ENCODE measurements at places on chromosomes 5 and 9. TPM values are rescaled to one million over a fixed set of nuclear protein-coding genes. Genes with fewer than 3 reads are reported as not detected.

Gene PCDHGA10
- polyA plus RNA-seq = 2.6 TPM

Gene TAF11L5
- polyA plus RNA-seq = not detected

Gene FOXD1
- polyA plus RNA-seq = 0.57 TPM

Gene TBC1D2
- 2.7 TPM for polyA plus RNA-seq

Gene LCN15
- 0.34 TPM for polyA plus RNA-seq

Gene BAAT
- polyA plus RNA-seq = 1.7 TPM

Gene CCDC171
- polyA plus RNA-seq = 1.7 TPM

Gene MYMK
- polyA plus RNA-seq = 36.0 TPM

Gene TMEM252
- 0.92 TPM for polyA plus RNA-seq

Gene GMCL2
- polyA plus RNA-seq = not detected

GRCh38 chr9:130181678-130182380, 9.6 kb downstream of the NCS1 start:
- DNase-seq = no peak

DNA sequence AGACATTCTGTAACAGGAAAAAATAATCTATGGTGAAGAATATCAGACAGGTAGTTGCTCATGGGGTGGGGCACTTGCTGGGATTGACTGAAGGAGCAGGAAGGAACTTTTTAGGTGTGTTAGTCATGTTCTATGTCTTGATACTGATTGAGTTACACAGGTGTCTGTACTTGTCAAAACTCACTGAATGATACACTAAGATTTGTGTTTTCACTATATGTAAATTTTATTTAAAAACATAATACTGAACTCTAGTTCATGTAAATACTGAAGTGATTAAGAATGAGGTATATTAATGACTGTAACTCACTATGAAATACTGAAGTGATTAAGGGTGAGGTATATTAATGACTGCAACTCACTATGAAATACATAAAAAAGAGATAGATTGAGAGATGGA, 28.5 kb downstream of the IL6ST start:
- no peak for DNase-seq

DNA sequence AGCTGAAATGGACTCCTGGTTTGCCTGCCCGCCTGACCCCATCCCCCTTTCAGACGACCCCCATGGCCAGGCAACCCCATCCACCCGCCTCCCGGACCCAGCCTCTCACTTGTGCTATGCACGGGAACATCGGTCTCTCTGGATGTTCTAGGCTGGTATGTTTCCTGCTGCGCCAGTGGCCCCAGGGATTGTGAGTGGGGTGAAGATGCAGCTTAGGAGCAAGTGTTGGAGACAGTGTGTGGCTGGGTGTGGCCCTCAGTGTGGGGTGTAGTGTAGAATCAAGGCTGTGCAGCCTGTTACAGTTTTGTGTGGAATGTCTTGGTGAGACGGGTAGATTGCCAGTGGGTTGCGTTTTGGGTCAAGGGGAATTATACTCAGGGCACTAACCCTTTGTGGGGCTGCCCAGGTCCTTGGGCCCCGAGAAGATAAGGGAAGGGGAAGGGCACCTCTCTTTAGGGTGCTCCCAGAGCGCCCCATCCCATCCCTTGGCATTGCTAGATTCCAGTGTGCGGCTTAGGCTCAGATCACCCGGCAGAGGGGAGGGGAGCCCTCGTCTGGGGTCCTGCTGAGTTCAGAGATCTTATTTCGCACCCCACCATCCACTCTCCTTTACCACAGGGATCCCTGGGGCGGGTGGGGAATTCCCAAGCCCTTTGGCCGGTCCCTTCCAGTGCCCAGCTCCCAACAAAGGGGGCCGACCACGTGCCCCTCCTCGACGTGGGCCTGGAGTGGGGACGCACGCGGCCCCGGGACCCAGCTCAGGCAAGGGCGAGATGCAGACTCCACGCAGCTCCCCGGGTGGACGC, 4.6 kb downstream of the IER5L start:
- DNase-seq = no peak

GRCh38 chr9:90909225-90909624, 107.6 kb downstream of the SYK start:
- no peak for DNase-seq

DNA sequence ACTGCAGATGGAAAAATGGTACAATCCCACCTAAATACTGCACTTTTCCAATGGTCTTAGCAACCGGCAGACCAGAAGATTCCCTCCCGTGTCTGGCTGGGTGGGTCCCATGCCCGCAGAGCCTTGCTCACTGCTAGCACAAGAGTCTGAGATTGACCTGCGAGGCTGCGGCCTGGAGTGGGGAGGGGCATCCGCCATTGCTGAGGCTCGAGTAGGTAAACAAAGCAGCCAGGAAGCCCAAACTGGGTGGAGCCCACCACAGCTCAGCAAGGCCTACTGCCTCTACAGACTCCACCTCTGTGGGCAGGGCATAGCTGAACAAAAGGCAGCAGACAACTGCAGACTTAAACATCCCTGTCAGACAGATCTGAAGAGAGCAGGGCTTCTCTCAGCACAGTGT, 221.6 kb upstream of the CTNND2 start:
- DNase-seq = no peak

DNA sequence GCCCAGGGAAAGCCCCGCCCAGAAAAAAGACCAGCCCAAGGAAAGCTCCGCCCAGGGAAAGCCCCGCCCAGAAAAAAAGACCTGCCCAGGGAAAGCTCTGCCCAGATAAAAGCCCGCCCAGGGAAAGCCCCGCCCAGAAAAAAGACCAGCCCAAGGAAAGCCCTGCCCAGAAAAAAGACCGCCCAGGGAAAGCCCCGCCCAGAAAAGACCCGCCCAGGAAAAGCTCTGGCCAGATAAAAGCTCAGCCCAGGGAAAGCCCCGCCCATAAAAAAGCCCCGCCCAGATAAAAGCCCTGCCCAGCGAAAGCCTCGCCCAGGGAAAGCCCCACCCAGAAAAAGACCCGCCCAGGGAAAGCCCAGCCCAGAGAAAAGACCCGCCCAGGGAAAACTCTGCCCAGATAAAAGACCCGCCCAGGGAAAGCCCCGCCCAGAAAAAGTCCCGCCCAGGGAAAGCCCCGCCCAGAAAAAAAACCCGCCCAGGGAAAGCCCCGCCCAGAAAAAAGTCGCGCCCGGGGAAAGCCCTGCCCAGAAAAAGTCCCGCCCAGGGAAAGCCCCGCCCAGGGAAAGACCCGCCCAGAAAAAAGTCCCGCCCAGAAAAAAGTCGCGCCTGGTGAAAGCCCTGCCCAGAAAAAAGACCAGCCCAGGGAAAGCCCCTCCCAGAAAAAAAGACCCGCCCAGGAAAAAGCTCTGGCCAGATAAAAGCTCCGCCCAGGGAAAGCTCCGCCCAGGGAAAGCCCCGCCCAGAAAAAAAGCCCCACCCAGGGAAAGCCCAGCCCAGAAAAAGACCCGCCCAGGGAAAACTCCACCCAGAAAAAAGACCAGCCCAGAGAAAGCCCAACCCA, 11.9 kb downstream of the GRIN1 start:
- DNase-seq = no peak

- DNase-seq = no peak
Observed at GRCh38 chr5:14374100-14374499, 207.5 kb upstream of the OTULINL start.

GRCh38 chr5:68395926-68396511, 180.5 kb downstream of the PIK3R1 start:
- no peak for DNase-seq

- no peak for DNase-seq
Observed at GRCh38 chr5:176481711-176482110, 33.5 kb downstream of the FAF2 start.

DNA sequence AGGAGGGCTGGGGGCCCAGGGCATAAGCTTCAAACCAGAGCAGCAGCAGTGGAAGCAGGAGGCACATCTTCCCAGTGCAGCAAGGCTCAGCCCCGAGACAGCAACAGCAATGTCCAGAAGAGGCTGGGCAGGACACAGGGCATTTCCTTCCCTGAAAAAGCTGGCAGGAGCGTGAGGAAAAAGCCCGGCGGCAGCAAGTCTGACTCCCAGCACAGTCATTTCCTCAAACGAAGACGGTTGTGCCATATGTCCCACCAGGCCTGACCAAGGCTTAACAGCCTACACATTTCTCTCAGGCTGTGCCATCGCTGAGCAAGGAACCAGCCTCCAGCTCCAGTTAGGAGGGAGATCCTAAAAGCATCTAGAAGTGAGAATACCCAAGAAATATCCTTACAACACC, 74.5 kb downstream of the APTX start:
- no peak for DNase-seq

- no peak for DNase-seq
Observed at GRCh38 chr5:142289708-142290576, 34.9 kb downstream of the SPRY4 start.

DNA sequence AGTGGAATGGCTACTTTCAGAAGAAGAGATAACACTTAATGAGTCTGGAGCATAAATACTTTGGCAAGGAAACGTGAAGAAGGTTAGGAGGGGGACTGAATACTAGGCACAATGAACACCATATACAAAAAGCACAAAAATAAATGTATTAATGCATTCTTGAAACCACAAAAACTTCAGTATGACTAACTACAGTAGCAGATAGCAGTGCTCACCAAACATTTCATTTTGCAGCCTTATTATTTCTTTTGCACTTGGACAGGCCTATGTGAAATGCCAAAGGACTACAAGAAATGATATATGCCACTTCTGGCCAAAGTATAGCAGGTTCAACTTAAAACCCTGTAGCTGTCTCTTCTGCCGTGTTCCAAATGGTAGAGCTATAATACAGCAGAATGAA, 26.3 kb downstream of the UBQLN1 start:
- no peak for DNase-seq

- DNase-seq = no peak
Observed at GRCh38 chr5:128684961-128685360, 146.9 kb upstream of the FBN2 start.

DNA sequence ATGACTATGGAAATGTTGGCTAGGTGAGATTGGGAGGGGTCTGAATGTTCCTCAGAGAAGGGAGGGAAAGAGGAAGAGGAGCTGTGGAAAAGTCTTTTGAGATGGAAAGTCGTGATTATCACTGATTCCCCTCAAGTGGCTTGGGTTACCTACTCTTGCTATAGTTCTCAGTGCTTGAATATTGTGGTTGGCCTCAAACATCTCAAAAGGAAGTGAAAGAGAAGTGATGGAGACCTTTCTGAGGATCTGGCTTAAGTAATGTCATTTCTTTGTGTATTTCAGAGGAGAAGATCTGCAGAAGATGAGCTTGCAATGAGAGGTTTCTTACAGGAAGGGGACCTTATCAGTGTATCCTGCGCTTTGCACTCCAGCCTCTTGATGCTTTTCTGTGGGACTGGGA, 5.5 kb downstream of the EXOSC2 start:
- DNase-seq = no peak

- no peak for DNase-seq
Observed at GRCh38 chr5:30638899-30639298, 554.6 kb upstream of the CDH6 start.

GRCh38 chr5:125199968-125200865, 453.8 kb upstream of the ZNF608 start:
- no peak for DNase-seq

- no peak for DNase-seq
Observed at GRCh38 chr5:107425541-107426031, 245.2 kb downstream of the EFNA5 start.

- no peak for DNase-seq
Observed at GRCh38 chr5:55073211-55073610, 29.2 kb upstream of the GZMA start.

DNA sequence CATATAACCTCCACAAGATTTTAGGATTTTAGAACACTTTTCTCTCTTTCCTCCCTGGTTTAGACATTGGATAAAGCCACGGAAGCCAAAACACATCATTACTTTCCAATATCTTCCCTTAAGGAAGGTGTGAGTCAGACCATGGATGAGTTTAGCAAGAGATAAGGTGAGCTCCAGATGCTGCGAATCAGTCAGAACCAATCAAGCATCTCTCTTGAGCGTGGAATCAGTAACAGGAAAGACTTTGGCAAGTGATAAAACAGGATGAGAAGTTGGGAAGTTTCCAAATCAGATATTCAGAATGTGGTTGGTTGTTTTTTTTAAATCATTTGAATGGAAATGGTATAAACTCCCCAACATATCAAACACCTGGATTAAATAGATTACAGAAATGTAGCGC, 397.8 kb downstream of the EFNA5 start:
- DNase-seq = no peak
